ENCODE measurements at places on chromosomes 16 and 17.
A peak's percentile ranks its signal among the peaks of the same experiment; 100 is the strongest.

GRCh38 chr16:24915019-24915418, 69.3 kb downstream of the SLC5A11 start:
- DNase-seq: no peak

GRCh38 chr17:38733982-38734973, 4.1 kb downstream of the CISD3 start:
- DNase-seq: no peak

- peak; percentile 11 for DNase-seq
These were observed at the start of gene C16orf74 for GRCh38 chr16:85750827-85751697. Gene C16orf74, minus strand, starts transcription at chr16:85751096. Its CDS starts 15,879 bp downstream, at chr16:85735217.

- DNase-seq: no peak
These were observed 27.8 kb downstream of the CASKIN2 start for GRCh38 chr17:75487351-75488070.

DNA sequence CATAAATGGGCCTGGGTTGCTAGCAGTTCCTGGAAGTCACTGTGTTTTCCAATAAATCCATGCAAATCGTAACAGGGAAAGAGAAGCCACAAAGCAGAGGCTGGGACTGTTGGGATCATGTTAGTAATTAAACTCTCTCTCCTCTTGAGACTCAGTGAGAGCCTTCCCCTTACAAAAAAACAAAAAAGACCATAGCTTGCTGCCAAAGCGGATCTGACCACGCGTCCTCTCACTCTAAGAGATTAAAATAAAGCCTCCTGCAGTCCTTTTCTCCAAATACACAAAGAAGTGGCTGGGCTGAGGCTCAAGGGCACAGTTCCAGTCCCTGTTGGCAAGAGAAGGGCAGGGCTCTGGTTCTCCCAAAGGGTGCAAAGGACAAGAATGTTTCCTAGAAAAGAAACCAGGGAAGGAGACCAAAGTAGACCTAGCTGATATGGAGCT, 38.5 kb downstream of the PIGL start:
- DNase-seq: no peak

GRCh38 chr16:19228575-19228974, 57.0 kb upstream of the CLEC19A start:
- no peak for DNase-seq

- no peak for DNase-seq
These were observed 28.3 kb downstream of the MSI2 start for GRCh38 chr17:57284583-57284982.

DNA sequence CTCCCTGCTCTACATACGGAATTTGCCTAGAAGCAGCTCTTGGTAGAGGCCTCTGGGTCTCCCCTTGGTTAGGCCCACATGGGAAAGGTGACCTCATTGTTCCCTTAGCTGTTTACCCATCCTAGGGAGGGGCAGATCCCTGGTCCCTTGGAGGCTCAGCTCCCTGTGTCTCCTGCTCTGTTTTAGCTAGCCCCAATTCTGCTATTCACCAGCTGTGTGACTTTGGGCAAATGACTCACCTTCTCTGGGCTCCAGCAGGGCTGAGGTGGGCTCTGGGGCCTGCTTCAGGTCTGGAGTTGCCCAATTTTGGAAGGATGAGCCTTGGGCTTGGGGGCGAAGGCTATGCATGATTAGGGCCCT, 3.9 kb downstream of the ABCC3 start:
- DNase-seq: peak; percentile 65

- DNase-seq: no peak
These were observed 241.0 kb downstream of the GSG1L start for GRCh38 chr16:27822529-27822928.

DNA sequence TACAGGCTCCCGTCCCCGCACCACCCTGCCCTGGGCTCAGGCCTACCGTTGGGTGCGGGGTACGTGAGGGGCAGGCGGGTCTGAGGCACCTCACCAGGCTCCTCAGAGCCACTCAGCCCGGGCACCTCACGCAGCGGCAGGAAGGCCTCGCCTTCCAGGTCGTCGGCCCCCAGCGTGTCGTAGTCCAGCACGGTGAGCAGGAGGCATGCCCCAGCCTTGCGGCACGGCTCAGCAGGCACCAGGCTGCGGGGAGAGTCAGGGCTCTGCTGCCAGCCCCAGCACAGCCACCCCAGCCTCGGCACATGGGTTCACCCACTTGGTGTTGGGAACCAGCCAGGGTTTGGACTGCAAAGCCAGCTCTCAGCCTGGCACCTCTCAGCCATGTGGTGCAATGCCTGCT, 15.5 kb downstream of the UNC13D start:
- no peak for DNase-seq

DNA sequence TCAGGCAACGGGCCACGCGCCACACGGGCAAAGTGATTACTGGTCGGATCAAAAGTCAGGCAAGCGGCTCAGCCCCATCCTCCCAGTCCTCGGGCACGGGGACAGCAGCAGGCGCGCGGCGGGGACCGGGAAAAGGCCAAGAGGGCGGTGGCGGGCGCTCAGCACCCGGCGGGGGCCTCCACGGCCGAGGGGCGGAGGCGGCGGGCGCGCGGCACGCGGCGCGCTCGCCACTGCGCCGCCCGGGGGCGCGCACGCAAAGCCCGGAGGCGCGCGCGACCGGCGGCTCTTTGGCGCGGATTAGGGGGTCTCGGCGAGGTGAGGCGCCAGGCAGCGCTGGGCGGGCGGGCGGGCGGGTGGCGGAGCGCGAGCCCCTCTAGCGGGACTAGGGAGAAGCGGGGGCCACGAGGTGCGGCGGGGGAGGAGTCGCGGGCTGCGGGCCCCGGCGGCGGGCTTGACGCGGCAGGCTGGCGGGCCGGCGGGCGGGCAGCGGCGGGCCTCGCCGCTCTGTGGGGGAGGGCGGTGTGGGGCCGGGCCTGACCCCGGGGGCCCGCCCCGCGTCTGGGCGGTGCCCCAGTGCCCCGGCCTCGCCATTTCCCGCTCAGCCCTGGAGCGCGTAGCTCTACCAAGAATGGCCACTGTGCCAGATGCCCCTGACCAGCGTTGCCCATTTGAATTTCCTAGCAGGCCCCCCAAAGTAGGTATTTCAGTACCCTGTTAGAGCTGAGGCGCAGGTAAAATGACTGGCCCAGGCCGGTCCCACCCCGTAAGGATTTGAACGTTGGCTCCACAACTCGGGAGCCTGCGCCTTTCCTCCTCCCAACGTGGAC, at the start of the genes ACACA and TADA2A:
TSS of gene ACACA (minus strand) at position 202 of the 827 bp plus-strand sequence. CDS start 537 bp downstream, outside the sequence.
TSS of gene TADA2A (plus strand) at position 252 of the 827 bp plus-strand sequence. CDS start 4,480 bp downstream, outside the sequence.
- DNase-seq: peak; percentile 77

DNA sequence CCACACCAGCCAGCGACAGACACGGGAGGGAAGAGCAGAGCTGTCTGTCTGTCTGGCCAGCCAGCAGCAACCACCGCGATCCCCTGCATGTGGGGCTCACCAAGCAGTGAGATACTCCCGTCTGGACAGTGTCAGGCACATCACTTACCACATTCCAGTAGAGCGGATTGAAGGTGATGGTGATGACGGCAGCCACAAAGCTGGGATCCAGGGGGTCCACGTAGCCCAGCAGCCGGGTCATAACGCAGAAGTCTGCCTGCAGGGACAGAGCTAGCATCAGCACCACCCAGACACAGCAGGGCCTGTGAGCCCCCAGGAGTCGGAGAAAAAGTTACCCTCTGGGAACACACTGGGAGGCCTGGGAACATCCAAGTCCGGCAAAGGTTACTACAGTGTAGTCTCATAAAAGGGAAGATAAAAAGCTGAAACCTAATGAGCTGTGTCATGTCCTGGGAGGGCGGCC, 14.7 kb downstream of the PEMT start:
- no peak for DNase-seq

- no peak for DNase-seq
These were observed 5.9 kb downstream of the SLC38A7 start for GRCh38 chr16:58678716-58679115.

DNA sequence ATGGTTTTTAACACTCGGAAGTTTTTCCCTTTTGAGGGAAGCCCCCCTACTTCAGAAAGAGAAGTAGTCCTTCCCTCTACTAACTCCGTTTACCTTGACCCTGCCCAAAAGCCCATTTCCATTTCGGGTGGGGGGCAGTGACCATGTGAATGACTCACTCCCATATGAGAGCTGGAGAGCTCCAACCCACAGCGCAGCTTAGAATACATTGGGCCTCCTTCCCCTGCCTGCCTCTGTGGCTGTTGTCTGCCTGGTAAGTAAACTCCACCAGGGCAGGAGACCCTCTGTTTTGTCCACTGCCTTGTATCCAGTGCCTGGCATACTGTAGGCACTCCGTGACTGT, 985 bp downstream of the SGSM2 start:
- no peak for DNase-seq

GRCh38 chr16:69890114-69890891, 60.8 kb upstream of the CLEC18A start:
- no peak for DNase-seq

DNA sequence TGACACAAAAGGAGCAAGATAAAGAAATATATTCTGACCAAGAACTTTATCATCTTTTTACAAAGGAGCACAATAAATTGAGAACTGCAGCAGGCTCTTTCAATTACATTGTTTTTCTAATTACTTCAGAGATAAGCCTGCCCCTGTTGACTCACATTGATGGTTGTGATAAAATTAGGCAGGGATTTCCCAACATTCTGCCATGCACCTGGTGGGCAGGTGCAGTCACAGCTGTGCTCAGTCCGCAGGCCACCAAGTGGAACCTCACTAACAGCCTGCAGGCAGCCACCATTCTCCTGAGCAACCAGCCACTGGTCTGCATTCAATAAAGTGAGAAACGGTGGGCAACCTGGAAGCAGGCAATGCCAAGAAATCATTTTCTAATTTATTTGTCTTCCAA, 5.1 kb downstream of the FANCA start:
- no peak for DNase-seq

GRCh38 chr16:64397945-64398508, 723.8 kb downstream of the CDH11 start:
- DNase-seq: no peak

DNA sequence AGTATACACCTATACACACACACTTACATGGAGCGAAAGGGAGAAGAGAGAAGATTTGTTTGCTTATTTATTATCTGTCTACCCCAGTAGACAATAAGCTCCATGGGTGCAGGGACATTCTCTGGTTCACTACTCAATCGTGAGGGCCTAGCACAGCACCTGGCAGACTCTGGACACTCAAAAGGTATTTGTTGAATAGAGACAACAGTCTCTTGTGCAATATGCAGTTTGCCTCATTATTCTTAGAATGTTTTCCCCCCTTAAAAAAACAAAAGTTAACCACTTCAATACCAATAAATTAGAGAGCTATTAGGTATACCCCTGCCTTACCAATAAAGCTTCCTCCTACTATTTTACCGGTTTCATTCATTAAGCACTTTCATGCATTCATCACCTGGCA, 2.0 kb downstream of the AKAP10 start:
- no peak for DNase-seq

DNA sequence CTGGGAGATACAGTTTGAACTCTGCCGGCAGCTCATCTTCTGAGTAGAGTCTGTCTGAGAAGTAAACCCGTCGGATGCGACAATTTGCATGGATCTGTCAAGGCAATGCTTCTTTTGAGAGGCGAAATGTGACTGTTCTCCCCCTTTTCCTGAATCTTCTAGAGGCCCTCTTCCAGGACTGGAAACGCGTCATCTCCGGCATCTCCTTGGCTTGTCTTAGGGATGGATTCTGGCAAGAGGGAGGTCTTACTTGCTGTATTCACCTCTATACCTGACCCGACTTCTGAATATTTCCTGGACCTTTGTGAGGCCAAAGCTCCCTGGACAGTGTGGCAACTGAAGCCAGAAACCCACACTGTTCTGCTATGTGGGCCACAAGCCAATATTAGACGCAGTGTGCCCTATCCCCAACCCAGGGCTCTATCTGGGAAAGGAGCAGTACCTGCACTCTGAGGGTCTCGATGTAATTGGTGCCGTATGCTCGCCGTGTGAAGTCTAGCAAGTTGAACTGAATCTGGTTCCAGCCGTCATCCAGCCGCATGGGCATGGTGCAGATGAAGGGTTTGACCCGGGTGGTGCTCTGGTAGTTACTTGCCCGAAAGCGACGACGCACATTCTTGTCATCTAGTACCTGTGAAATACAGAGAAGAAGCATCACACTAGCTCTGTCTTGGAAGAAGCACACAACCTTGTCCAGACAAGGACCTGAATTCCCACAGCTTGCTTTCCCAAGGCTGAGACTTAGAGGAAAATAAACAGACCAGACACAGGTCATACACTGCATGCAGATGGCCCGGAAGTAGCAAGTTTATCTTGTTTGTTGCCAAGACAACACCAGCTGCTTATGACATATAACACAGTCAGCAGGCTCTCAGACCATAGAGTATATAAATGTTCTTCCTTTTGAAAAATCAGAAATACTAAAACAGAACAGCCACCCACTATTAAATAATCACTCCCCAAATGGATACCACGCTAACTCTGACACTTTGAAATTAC, 14.1 kb downstream of the CFAP20 start:
- no peak for DNase-seq

DNA sequence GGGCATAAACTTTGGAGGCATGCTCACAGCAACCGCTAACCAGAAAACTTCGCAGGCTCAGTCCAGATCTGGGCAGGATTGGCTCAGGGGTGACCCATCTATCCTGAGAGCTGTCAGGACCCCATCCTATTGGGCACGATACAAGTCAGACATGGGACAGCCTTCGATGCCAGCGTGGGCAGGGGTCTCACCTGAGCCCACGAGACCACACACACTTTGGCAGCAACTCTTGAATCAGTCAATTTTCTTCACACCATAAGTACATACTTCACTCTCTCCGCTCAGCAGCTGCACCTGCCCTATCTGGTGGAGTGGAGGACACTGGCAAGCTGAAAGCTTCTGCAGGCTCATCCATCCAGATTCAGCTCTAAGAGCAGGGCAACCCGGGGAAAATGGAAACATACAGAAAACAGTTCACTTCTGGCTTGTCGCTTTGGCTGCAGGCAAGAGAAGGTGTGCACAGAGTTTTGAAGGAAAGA, 48.3 kb downstream of the ZFHX3 start:
- DNase-seq: no peak

Data from SW 1271 (cell line).